Dermis blood vessel endothelial cell (primary cell): ENCODE measurements at places on chromosomes 4 and X. TPM values are rescaled to one million over a fixed set of nuclear protein-coding genes. Genes with fewer than 3 reads are reported as not detected.

- no peak for DNase-seq
Observed at GRCh38 chrX:153973127-153974002, 811 bp downstream of the TMEM187 start.

GRCh38 chr4:81571105-81571504 lies 99.4 kb upstream of the RASGEF1B start:
- DNase-seq, result no peak

DNA sequence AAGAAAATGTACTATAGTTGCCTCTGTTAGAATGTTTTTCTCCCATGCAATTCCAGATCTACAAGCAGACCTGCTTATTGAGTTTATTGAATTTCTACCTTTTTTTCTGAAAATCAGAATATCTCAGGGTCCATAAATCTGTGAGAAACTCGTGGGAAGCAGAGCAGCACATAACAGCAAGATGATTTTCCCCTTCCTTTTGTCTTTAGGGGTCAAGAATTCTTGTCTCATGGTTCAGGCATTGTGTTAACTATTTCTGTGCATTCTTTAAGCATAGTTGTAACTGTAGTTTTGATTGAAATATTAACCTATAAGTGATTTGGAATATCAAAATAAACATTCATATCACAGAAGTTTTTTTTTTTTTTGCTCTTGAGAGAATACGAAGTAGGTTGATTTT lies 11.4 kb downstream of the EDNRA start:
- DNase-seq, result no peak

DNA sequence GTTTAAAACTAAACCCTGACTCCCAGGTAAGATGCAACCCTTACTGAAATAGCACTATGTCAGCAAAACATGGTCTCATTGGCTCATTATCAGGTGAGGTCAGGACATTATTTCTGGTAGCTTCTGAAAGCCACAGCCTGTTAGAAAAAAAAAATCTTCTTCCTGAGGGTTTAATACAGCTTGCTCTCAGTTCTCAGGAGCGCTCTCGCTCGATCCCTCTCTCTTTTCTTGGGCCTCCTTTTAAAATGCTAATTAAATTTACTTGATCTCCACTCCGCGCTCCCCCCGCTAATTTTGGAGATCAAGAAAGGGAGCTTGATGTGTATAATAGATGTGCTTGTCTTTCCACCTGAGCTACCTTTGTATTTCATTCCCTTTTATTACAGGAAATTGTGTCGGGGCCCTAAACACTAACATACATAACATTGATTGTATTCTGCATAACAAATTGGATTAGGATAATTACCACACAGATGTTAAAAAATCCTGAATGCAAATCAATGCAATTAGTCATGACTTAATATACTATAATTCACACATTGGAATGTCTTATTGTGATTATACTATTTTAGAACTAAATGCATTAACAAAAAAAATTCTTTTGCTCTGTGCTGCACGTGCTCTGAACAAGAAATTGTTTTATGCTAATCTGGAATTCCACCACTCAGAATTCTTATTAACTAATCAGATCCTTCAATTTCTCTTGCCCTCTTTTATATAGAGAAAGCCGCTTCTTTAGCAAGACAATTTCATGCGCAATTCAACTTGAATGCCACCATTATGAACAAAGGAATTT lies 101.6 kb upstream of the TEX13D start:
- no peak for DNase-seq

TEX28 gene
- total RNA-seq, result not detected in 2 replicates

- DNase-seq, result peak; percentile 38
Observed at GRCh38 chr4:74158466-74159142, 686 bp downstream of the MTHFD2L start.

- no peak for DNase-seq
Observed at GRCh38 chr4:142150483-142150882, 514.1 kb downstream of the IL15 start.

GRCh38 chr4:106454581-106454980 lies 86.0 kb upstream of the GIMD1 start:
- no peak for DNase-seq
